Left hindlimb (tissue), 1 donor: ENCODE measurements at places on chromosomes 7 and 10.

GRCh38 chr7:76283254-76284159 is 19.0 kb upstream of the HSPB1 start:
- DNase-seq: no peak

DNA sequence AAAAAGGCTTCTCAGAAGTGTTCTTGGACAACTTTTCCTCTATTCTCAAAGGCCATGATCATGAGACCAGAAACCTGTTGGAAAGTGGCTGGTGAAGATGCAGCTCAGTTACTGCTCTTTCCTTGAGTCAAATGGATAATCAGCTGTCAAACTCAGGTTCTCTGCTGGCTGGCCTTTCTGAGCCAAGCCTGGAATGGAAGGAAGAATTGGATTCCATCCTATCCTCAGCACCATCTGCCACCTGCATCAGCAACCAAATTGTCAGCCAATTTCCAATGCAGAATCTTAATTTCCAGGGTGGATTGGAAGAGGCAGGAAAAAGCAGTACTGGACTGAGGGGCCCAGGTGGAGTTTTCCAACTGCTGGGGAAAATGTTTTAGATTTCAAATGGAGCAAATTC is 631.7 kb downstream of the KCNMA1 start:
- DNase-seq: no peak

DNA sequence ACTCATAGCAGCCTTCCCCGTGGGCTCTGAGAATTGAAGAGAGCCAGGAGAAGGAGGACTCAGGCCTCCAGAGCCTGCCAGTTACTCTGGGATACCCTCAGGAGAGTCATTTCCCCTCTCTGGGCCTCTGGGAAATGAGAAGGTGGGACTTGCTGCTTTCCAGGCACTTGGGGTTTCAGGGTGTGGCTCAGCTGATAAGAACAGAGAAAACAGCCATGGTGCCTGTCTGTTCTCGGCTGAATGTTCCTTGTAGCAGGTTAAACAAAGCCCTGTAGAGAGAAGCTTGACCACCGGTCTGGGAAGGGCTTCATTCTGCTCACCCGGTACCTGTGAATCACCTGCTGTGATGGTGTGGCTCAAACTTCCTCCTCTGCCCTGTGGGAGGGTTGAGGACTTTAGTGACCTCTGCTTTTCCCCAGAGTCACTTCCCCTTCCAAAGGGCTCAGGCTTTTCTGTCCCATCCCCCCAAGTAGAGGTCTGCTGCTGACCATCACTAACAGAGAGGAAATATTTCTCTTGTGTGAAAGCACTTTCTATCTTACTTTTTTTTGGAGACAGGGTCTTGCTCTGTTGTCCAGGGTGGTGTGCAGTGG is 212.4 kb upstream of the GALNT17 start:
- no peak for DNase-seq

GRCh38 chr10:101301111-101301731 is 52.7 kb upstream of the BTRC start:
- DNase-seq: no peak
